ENCODE measurements at places on chromosomes 7 and 10.

GRCh38 chr7:50262446-50262845, 42.1 kb upstream of the IKZF1 start:
- no peak for DNase-seq

DNA sequence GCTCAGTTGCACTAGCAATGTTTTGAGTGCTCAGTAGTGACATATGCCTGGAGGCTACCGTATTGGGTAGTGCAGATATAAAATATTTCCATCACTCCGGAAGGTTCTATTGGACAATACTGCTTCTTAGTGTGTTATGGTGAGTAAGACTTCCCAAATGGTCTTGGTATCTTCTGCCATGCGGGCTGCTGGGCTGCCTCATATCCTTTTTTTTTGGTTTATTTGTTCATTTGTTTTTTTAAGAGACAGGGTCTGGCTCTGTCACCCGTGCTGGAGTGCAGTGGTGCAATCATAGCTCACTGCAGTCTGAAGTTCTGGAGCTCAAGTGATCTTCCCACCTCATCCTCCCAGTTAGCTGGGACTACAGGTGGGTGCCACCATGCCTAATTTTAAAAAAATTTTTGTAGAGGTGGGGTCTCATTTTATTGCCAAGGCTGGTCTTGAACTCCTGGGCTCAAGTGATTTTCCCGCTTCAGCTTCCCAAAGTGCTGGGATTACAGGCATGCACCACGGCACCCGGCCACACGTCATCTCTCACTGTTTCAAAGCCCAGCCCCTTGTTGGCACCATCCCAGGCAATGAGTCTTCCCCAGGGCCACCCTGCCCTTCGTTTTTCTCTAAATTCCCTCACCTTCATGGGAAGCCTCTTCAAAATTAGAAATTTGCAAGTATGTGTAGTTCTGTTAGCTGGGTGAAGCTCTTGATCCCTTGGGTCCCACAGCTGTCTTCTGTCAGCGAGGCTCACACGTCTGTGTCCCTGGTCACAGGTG, 111.0 kb upstream of the KLF14 start:
- no peak for DNase-seq

GRCh38 chr7:97973206-97973658, 16.8 kb downstream of the OCM2 start:
- DNase-seq, result peak; percentile 64

- no peak for DNase-seq
These were observed 17.8 kb upstream of the CCNJ start for GRCh38 chr10:96025566-96025965.

DNA sequence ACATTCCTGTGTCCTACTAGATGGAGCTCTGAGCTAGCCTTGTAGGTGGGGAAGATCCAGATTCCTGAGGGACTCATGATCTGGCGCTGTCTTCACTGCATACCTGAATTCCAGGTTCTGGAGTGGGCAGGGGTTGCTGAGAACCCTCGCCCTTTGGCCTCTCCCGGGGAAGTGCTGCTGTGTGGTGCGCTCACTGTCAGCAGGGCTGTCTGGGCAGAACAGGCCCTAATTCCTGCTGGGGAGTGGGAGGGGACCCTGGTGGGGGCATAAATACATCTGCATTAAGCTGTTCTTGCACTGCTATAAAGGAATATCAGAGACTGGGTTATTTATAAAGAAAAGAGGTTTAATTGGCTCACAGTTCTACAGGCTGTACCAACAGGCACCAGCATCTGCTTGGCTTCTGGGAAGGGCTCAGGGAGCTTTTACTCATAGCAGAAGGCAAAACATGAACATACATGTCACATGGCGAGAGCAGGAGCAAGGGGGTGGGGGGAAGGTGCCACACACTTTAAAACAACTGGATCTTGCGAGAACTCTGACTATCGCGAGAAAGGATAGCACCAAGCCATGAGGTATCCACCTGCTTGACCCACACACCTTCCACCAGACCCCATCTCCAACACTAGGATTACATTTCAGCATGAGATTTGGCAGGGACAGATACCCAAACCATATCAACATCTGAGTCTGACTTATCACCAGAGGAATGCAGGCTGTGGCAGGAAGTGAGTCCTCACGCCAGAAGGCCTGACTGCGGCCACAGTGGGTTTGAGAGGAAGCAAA, 115.0 kb downstream of the ADCY1 start:
- no peak for DNase-seq

- DNase-seq, result no peak
These were observed 19.1 kb upstream of the CYTH3 start for GRCh38 chr7:6291531-6291930.

DNA sequence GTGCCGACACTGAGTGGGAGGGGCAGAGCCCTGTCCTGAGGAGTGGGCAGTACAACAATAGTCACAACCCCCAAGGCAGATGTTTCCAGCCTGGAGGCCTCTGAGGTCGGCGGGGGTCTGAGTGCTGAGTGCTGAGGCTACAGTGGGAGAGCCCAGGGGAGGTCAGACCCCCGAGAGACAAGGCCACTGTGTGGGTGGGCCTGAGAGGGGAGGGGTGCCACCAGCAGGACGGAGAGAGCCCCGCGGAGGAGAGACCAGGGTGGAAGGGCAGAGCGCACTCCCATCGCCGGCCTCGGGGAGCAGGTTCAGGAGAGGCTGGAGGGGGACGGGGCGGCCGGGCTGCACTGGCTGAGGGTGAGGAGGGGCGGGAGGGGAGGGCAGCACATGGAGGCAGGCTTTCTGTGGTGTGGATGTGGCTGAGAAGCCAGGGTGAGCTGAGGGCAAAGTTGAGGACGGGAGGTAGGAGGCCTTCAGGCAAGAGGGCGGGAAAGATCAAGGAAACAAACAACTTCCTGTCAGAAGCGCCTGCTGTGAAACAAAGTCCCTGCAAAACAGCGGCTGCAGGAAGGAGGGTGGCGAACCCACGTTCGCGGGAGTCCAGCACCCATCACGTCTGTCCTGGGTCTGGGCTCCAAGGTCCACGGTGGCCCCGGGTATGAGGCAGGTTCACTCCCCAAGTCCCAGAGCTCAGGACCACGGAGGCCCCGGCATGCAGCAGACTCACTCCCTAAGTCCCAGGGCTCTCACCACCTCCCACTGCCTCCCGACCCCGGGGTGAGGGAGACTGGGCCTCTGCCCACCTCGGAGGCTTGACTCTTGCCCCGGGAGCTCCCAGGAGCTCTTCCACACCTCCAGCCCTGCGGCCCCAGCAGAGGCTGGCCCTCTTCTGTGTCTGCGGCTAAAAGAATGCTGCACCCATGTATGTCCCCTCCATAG, 76.8 kb upstream of the NKX6-2 start:
- no peak for DNase-seq

GRCh38 chr10:97868134-97868685, 18.6 kb downstream of the GOLGA7B start:
- DNase-seq, result no peak

DNA sequence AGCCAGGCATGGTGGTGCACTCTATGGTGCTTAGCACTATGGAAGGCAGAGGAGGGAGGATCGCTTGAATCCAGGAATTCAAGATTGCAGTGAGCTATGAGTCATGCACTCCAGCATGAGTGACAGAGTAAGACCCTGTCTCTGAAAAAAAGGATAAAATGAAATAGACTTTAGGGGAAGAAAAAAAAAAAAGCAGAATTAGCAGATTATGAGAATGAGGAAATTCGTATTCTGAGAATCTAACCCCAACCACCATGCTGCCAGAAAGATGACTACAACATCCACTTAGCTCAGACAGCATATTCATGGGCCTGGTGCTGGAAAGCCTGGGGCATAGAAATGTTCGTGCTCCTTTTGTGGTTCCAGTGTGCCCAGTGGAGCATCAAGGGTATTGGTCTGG, 63.3 kb downstream of the TMEM26 start:
- DNase-seq, result no peak

DNA sequence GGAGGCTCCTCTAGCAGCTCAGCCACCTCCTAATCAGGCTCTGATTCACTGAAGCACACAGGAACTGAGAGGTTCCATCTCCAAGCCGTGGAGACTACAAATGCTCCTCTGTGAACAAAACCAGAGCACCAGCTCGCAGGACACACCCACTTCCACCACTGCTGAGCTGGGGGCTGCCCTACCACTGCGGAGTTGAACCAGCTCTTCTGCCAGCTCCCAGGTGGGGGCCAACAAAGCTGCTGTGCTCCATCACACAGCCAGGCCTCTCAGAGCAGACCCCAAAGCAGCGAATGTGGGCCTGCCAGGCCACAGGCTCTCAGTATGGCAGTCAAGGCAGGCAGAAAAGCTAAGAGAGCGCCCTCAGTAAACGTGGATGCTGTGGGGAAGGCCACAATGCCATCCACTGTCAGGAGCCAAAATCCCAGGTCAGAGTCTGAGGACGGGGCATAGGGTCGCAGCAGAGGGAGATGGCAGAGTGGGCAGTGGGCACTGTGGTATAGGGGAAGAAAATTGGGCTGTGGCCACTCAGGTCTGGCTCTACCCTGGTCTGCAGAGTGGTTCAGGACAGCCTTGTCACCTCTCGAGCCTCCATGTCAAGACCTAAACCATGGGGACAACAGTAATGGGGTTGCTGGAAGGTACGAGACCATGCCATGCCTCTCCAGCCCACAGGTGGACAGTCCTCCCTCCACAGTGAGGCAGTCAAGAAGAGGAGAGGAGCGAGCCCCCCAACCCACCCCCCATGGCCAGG, 82.1 kb downstream of the GRID1 start:
- DNase-seq, result no peak

- peak; percentile 6 for DNase-seq
These were observed 5.1 kb downstream of the NME8 start for GRCh38 chr7:37853468-37853867.
